Adrenal gland (tissue), 19 donors: ENCODE measurements at places on chromosomes 4 and X. TPM values are rescaled to one million over a fixed set of nuclear protein-coding genes. Genes with fewer than 3 reads are reported as not detected.
A peak's percentile ranks its signal among the peaks of the same experiment; 100 is the strongest.

SRD5A3 gene
- polyA plus RNA-seq, result 15.8 TPM

NPY1R gene
- polyA plus RNA-seq, result 28.3 TPM

WDFY3 gene
- 10.7 TPM for polyA plus RNA-seq

DNA sequence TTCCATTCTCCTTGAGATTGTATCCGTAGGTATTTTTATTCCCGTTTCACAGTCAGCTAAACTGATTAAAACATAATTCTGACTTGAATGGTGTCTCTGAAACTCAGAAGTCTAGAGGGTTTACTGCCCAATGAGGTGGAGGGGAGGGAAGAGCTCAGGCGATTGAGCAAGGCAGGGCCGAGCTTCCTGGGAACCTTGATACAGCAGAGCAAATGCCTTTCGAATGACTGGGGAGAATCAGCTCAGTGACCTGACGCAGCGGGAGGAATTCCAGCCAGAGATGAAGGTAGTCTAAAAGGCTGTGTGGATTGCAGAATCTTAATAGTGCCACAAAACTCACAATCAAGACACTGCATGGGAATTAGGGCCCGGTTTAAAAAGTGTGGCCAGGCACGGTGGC, 233.6 kb downstream of the EVC2 start:
- peak; percentile 21 for DNase-seq

- no peak for DNase-seq
Measured at GRCh38 chr4:102787096-102787881, 26.5 kb upstream of the MANBA start.

NCAPG gene
- polyA plus RNA-seq, result 0.24 TPM

DNA sequence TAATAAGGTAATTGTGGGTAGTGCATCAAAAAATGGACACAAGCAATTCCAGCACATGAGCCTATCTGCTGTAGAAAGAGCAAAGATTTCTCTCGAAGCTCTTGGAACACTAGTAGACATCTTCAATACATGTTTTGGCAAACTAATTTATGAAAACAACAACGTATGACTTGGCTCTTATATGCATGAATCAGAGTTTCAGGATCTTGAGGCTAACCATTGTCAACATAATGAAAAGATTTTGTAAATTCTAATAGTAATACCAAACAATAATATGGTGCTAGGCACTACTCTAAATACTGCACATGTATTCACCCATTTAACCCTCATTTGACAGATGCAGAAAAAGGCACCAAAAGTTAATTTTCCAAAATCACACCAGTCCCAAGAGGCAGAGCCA, 25.1 kb upstream of the ANKRD50 start:
- no peak for DNase-seq

- no peak for DNase-seq
Measured at GRCh38 chrX:41302370-41302769, 31.6 kb upstream of the DDX3X start.

GRCh38 chr4:180706766-180707165, 1536.4 kb upstream of the TENM3 start:
- no peak for DNase-seq

TRIML2 gene
- polyA plus RNA-seq, result 0.16 TPM

DNA sequence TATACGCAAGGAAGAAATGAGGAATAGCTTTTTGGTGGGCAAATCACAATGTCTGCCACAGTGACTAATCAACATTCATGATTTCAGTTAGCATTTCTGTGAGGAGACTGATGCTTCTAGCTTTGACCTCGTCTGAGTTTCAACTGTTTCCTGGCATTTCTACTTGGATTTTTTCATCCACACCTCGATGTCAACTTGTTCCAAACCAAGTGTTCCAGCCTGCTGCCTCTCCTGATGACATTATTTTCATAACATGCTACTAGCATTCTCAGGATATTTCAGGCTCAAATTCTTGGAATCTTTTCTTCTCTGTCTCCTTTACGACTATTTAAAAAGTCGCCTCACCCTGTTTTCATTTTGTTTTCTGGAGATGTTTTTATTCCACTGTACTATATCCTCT, 90.3 kb upstream of the TEX13D start:
- no peak for DNase-seq

DNA sequence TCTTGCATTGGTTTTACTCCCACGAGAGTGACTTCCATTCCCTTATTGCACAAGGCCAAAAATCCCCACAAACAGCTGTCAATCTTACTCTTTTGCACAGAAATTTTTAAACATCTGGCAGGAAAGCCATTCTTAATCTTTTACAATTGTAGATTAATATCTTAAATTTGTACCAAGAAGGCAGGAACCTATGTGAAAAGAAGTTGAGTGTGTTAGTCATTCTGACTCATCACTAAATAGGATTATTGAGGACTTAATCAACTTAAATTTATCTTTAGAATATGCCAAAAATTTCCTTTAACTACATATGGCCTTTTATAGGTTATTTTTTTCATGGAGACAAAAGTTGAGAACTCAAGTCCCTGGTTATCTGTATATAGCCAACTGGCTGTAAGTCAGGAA, 49.0 kb upstream of the VEGFC start:
- no peak for DNase-seq

DNA sequence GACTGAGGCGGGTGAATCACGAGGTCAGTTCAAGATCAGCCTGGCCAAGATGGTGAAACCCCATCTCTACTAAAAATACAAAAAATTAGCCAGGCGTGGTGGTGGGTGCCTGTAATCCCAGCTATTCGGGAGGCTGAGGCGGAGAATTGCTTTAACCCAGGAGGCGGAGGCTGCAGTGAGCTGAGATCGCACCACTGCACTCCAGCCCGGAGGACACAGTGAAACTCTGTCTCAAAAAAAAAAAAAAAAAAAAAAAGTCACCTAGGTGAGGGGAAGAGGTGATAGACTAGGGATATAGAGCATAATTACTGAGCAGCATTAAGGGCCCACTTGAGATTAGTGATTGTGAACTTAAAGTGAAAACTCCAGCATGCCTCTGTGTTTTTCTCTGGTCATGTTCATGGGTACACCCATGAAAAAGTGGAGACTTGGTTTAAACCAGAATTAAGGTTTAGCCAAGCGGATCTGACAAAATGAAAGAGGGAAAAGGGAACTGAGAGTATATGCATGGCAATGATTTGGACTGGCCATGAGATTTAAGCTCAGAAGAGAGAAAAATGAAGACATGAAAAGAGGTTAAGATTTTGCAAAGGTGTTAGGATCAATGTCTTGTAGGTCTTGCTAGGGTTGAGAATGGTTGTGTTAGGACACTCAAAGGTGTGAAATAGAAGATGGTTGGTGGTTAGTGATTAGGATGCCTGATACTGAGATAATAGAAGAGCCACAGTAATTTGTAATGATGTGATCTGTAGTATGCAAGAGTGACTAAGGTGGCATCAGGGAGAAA, 105.0 kb downstream of the RAB28 start:
- no peak for DNase-seq

DNA sequence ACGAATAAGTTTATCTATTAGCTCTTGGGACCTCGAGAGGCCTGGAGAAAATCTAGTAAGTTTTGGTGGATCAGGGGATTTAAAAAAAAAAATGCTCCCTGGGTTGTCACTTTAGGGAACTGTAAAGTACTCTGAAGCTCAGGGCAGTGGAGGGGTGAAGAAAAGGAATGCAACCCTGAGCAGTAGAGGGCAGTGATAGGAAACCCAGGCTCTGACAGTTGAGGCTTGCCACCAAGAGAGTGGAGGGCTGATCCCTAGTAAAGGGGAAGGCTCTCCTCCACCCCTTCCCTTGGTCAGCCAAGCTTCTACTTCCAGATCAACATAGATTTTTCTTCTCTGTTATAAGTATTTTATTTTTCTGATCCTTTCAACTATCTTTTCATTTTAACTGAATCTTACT, 73.1 kb downstream of the FBXO8 start:
- DNase-seq, result no peak

SPACA5 gene
- polyA plus RNA-seq, result not detected

DNA sequence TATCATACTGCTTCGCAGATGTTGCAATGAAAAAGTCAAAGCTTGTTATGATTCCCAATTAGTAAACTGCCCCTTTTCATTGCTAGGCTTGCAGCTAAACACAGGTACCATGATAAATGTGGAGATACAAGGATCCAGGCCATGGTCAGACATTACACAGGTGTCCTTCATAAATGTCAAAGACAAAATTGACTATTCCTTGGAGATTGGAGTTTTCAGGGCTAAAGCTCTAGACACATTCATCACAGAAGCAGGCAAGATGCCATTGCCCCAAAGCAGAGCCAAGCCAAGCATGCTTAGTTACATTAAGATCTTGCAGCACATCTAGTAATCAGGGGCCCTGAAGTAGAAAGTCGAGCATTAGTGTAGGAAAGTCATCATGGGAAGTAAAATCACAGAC, 111.3 kb upstream of the INTU start:
- no peak for DNase-seq

GABRG1 gene
- polyA plus RNA-seq, result 0.70 TPM

MAD2L1 gene
- polyA plus RNA-seq, result 5.3 TPM

VCX3A gene
- polyA plus RNA-seq, result 0.97 TPM

GRCh38 chr4:108831886-108832285, 69.0 kb upstream of the ETNPPL start:
- DNase-seq, result no peak

DNA sequence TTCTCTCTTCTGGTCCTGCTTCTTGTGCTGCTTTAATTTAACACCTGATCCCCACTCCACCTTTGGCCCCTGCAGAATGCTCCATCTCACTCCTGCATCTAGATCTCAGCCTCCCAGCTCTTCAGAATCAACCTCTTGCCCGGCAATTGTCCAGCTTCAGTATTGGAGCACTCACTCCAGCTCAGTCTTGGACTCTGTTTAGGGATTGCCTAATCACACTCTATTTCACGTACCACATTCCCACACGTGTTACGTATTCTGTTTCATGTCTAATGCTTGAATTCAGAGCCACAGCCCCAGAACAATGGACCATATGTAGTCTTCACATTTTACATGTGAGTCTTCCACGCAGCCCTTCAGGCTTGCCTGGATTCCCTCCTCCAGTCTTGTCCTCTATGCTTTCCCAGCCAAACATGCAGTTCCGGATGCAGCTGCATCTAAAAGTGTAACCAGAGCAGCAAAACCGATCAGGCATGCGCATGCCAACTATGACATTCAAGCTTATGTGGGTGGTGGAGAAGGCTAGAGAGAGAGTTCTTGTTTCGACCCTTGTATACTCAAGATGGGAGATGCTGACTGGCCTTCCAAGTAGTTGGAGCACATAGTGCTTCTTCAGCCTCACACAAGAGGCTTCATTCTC, 105.2 kb upstream of the FAM9A start:
- no peak for DNase-seq

DNA sequence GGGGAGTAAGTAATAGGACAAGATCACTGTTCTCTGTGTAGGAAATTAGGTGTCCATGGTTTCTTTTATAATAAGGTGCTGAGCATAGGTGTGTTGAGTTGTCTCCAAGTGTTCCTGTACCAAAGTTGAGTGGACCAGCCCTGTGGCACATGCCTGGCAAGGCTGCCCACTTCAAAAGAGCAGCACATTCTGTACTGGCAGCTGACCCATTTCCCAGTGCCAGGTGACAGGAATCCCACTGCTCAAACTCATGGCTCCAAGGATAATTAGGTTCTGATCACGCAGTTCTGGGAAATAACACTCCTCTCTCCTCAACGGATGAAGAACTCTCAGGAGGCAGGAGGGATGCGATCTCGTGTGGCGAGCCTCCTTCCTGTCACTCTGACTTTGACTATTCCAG, 12.8 kb upstream of the LGI2 start:
- DNase-seq, result no peak

- DNase-seq, result peak; percentile 40
Measured at GRCh38 chr4:2259036-2259540, 2.8 kb downstream of the MXD4 start.

DNA sequence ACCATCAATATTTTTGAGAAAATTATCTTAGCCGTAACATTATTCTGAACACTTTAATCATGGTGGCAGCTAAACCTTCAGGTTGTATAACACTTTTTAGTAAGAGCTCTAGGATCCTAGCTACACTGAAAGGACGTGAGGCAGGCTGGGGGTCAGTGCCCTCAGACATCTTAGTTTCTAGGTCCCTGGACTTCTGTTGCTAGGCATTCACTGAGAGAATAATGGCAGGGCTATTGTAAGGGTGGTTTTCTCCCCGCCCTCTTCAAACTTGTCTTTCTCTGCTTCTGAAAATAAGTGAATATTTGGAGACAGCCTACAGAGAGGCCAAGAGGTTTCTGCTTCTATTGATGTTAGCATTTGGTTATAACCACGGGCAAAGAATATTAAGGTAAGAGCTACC, 15.4 kb upstream of the MMRN1 start:
- no peak for DNase-seq

DRD5 gene
- not detected for polyA plus RNA-seq

GRCh38 chrX:14779580-14779979, 93.3 kb downstream of the FANCB start:
- no peak for DNase-seq

DNA sequence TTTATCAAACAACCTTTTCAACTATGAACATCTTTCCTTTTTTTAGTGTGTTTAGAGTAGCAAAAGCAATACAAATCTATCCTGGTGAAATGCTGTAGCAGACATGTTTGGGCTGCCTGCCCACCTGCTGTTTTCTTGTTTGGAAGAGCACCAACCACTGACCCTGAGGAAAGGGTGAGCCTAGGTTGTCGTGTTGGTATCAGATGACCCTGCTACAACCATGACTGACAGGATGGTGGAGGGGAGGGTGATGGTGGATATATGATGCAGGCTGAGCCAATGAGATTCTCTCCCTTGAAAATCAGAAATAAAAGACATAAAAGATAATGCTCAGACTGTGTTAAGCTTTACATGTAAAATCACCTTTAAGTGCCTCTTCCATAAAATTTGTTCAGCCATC, 201.2 kb downstream of the NPNT start:
- no peak for DNase-seq

DNA sequence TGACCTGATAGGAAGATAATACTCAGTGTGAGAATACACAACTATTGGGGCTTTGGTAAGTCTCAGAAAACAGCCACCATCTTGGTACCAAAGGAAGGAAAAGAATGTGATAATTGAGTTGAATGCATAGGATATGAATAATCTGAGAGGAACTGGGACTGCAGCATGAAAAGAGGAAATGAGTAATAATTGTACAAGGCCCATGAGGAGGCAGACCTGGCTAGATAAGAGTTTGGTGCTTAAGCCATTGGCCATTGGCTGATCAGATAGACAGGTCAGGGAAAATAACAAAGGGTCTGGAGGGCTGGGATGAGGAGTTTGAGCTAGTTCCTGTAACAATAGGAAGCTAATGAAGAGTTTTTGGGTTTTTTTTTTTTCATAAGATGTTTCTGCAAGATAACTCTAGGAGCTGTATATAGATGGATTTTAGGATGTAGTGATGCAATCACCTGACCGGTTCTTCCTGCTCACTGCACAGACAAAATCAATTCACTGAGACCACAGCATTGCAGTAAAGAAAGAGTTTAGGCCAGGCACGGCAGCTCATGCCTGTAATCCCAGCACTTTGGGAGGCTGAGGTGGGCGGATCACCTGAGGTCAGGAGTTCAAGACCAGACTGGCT, 5.3 kb upstream of the TRMT2B start:
- DNase-seq, result no peak

- DNase-seq, result no peak
Measured at GRCh38 chr4:67083496-67083895, 461.8 kb downstream of the CENPC start.

IL13RA2 gene
- polyA plus RNA-seq, result 3.9 TPM

DNA sequence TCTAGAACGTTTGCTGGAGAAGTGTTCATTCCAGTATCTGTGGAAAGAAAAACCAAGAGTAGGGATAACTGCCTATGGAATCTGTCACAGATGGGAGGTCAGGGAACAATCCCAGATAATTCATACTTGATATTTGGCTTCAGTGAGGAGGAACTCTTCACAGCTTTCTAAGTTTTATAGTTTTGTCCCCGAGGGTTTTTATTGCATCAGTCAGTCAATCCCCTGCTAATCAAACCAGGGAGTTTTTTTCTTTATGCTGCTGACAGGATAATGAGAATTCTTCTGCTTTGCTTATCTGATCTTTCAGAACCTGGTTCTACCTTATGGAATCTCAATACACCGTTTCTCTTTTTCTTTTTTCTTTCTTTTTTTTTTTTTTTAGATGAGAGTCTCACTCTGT, 633 bp upstream of the TRIML2 start:
- no peak for DNase-seq
